NCI-H1092 treated with DMSO at 0.1 percent for 48 hours (cell line): ENCODE measurements at places on chromosomes 16 and 17.
A peak's percentile ranks its signal among the peaks of the same experiment; 100 is the strongest.

DNA sequence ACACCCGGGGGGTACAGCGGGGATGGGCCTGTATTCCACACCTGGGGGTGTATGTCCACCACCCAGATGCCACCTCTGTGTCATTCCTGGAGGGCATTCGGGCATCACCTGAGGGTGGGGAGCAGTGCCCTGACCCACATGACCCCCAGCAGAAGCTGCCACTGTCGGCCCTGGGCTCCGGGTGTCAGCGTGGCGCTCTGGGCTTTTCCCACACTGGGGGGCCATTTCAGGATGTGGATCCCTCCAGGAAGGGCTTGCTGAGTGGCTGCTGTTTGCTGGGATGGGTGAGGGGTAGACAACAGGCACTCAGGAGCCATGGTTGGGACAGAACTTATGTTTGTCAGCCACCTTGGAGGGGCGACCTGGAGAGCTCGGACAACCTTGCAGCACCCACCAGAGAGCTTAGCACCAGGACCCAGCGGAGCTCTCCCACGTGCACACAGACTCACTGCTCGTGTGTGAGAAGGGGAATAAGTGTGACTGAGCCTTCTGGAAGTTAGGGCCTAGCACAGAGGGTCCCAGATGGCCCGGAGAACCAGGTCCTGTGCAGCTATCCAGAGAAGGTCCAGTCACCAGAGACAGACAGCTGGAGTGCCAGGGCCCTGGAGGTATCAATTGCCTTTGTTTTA is 102.7 kb downstream of the METRNL start:
- no peak for DNase-seq

- no peak for DNase-seq
These were observed 25.2 kb upstream of the AMZ2 start for GRCh38 chr17:68222606-68223005.

- peak; percentile 40 for DNase-seq
These were observed at the start of gene OR1F1 for GRCh38 chr16:3187798-3188674. Gene OR1F1, plus strand, starts transcription at chr16:3188204.

DNA sequence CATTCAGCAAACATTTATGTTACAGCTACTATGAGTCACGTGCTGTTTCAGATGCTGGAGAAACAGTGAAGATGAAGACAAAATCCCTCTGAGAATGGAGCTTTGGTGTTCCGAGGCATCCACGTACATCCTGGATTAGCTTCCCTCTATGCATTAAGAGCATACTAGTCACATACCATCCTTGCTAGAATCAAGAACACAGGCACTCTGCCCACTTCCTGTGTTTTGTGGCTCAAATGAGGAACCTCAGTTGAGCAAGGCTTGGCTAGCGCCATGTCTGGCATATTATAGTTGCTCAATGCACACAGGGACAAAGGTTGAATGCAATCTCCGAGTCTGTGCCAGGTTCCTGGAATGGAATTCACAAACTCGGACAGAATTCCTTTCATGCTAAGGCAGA is 297.5 kb downstream of the XYLT1 start:
- DNase-seq: no peak

DNA sequence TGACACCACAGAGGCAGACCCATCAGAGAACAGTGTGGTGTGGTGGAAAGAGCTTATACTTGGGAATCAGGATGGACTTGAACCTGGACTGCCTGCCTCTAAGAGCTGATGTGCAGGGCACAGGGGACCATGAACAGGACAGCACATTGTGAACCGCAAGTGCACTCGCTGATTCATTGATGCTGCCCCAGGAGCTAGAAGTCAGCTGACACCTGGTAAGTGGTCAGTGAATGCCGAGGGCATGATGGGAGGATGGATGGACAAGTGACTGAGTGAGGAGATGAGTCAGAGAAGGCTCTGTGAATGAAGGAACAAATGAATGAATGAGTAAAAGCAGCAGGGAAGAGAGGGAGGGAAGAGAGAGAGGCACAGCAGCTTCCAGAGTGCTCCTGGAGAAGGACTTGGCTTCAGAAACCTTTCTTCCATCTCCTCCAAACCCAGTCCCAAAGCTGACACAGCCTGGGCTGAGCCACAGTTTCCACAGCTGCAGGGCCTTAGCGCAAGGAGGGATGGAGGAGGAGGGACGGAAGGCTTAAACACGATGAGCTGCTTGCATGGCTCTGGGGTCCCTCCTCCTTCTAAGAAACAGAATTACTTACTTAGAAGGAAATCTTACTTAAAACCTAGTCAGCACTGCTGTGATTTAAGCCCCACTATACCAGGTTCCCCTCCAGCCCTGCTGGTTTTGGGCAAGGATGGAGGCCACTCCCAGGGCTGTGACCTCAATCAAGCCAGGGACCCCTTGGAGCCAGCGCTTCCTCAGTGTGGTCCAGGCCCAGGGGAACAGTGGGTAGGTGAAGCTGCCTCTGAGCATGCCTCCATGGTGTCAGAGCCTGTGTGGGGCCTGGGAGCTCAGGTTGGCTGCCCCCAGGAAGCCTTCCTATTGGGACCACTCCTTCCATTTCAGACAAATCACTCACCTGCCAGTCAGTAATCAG is 184.6 kb downstream of the TMEM132E start:
- DNase-seq: no peak

DNA sequence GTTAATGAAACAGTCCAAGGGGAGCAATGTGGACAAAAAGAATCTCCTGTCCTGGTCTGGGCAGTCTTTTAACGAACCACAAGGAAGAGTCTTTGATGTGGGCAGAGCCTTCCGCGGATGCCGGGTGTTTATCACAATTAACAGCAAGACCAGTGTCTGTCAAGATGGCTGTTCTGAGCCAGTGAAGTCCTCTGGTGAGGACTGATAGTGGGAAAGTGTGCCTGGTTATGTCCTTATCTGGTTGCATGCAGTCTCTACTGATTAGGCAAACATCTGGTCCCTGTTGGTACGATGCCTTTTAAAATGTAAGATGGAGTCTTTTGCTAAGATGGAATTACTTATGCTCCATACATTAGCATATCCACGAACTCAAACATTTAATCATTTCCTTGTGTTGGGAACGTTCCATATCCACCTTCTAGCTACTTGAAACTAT is 88.5 kb downstream of the ZNF18 start:
- no peak for DNase-seq

DNA sequence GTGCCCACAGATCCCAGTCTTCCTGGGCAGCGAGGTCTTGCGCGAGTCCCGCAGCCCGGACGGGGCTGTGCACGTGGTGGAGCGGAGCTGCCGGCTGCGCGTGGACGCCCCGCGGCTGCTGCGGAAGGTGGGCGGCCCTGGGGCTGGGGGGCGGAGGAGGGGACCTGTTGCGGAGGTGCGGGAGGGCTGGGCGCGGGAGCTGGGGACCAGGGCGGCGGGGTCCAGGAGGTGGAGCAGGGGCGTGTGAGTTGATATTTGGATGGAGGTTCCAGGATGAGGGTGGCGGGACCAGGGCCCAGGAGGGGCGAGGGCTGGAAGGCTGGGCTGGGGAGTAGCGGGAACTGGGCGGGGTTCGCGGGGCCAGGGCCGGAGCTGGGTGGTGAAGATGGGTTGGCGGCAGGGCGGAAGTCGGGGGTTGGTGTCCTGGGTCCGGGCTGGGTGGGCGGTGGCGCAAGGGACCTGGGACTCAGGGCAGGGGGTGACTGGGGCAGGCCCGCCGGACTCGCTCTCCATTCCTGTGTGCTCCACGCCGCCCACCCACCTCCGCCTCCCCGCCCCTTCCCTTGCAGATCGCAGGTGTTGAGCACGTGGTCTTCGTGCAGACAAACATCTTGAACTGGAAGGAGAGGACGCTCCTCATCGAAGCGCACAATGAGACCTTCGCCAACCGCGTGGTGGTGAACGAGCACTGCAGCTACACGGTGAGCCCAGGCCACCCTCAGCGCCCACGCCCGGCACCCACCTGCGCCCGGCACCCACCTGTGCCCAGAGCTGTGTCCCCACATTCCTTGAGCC is 29.6 kb downstream of the SEC14L5 start:
- no peak for DNase-seq

DNA sequence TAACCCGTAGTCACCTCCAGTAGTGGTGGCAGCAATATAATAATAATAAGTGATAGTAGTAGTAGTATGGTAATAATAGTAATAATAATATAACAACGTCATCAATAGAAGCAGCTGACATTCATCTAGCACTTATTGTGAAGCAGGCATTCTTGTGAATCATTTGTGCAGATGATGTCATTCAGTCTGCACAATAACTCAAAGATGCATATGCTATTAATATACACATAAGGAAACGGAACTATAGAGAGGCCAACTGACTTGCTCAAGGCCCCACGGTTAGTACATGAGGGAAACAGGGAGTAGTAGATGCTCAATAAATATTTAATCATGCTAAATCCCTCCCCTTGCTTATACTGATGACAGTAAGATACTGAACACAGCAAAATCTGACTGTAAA is 35.4 kb upstream of the GAN start:
- DNase-seq: no peak

DNA sequence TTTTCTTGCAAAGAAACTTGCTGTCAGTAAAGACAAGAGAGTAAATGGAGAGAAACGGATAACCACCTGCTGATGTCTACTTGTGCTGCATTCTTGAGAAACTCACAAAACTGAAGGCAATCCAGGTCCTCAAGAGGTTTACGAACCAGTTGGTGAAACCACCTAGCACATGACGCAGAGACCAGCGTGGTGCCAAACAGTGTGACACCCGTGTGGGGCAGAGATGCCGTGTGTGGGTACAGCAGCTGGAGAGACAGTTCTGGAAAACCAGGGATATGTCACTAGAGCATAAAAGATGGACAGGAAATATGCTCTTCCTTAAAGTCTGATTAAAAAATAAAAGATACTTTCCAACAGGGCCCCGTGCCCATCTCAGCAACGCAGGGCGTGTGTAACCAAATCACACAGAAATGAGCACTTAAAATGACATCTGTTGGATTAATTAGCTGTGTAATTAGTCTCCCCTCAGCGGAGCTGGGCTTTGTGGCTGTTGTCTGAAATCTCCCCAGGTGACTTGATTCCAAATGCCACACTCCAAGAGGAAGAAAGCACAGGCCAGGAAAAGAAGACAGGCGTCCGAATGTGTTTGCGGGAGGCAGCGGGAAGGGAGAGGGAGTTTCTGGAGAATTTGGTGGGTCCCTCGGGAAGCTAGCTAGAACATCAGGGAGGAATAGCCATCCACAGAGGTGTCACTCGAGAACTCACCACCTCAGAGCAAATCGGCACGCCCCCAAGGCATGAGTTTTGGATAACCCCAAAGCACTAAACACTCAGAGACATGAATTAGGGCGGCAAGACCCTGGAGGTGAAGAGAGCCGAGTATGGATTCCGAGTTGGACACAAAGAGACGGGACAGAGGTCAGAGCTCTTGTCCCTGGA is 109.8 kb downstream of the ZFHX3 start:
- no peak for DNase-seq

DNA sequence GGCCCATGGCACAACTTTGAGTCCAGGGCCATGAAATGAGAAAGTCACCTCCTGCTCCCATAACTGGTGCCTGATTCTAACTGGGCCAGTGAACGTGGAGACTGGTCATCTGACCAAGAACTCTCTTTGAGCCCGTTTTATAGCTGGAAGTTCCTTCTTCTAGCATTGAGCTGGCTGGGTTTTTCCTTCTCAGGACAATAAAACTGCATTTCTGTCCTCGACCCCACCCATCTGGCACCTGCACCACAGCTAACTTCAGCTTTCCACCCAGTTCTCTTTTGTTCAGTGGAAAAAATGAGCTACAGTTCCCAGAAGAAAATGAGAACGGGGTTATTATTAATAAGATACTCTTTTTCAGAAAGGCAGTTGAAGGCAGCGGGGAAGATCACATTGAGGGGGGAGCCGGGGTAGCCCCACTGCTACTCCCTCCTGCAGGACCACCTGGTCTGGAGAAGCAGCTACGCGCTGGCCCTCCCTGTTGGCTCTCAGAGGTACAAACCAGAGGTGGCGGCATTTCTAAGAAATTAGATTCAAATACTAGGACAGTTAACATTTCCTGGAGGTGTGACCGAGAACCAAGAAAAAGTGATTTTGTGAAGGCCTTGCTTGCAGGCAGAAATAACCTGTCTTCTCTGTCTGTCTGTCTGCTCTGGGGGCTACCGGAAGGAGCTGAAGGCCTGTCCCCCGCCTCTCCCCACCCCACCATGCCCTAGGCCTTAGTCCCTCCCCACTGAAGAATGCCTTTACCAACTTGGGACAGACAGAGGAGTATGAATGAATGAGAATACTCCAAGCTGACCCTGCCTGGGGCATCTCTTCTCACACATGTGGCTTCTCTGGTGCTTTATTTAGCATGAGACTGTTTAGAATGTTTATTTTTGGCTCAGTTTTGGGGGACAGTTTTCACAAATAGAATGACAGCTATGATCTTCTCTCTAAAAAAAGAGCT is 123.9 kb downstream of the XYLT1 start:
- DNase-seq: no peak

- DNase-seq: no peak
These were observed 33.0 kb downstream of the CPNE2 start for GRCh38 chr16:57125376-57125775.

DNA sequence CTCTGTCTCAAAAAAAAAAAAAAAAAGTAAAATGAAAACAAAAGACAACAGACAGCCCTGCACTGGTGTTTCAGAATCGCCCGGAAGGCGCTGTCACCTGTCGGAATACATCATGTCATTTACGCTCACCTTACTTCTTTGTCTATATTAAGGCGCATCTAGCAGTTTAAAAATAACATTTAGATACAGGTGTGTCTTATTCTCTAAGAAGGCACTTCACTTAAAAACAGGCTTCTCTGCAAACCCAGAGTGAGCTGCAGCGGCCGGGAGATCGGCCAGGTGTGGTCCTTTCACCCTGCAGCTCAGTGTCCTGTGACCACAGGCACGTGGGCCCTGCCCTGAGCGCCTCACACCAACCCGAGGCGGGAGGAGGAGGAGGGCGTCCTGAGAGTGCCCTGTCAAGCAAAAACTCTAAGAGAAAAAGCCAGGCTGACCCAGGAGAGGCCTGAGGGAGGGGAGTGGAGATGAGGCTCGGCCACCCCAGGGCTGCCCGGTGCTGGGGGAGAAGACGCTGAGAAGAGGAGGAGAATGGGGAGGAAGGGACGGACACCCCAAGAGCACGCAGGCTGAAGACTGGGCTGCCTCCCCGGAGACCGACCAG is 3.3 kb upstream of the LMF1 start:
- DNase-seq: no peak

- no peak for DNase-seq
These were observed 48.3 kb downstream of the WDR45B start for GRCh38 chr17:82599674-82600661.

- no peak for DNase-seq
These were observed 1.2 kb upstream of the IGSF6 start for GRCh38 chr16:21653571-21653970.

GRCh38 chr17:73600103-73600871 is 44.0 kb downstream of the SDK2 start:
- no peak for DNase-seq

DNA sequence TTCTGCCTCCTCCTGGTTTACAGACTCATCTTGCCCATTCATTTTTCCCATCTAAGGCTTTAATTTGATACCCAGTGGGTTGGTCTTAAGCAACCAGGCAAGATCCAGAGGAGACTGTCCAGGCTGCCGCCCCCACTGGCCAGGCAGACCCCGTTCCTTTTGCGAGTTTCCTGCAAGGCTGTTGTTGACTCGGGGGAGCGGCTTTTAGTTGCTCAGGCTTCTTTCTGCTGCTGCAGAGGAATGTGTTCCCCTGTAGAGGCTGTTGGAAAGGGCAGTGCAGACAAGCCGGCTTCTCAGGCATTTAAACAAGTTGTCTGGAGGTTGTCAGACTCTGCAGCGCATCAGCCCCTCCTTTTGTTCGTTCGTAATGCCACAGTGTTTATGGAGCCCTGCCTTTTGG is 231.2 kb downstream of the PRKCA start:
- DNase-seq: no peak
